Upper lobe of right lung (tissue), 1 donor: ENCODE measurements at places on chromosomes 16 and 17. TPM values are rescaled to one million over a fixed set of nuclear protein-coding genes. Genes with fewer than 3 reads are reported as not detected.

The PRDM7 gene
- total RNA-seq, result not detected

The NAGS gene
- total RNA-seq, result 7.1 TPM

DNA sequence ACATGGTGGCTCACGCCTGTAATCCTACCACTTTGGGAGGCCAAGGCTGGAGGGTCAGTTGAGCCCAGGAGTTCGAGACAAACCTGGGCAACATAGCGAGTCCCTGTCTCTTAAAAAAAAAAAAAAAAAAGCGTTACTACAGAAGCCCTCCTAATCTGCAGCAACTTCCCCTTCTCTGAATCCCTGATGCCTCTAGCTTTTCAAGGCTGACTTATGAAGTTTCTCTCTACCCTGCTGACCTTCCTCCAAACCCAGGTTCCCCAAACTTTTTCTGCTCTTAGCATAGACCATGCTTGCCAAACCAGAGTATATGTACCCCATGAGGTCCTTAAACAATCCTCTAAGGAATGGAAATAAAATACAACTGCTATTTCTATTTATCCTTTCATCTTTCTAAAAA is 16.4 kb downstream of the LYRM1 start:
- no peak for DNase-seq

DNA sequence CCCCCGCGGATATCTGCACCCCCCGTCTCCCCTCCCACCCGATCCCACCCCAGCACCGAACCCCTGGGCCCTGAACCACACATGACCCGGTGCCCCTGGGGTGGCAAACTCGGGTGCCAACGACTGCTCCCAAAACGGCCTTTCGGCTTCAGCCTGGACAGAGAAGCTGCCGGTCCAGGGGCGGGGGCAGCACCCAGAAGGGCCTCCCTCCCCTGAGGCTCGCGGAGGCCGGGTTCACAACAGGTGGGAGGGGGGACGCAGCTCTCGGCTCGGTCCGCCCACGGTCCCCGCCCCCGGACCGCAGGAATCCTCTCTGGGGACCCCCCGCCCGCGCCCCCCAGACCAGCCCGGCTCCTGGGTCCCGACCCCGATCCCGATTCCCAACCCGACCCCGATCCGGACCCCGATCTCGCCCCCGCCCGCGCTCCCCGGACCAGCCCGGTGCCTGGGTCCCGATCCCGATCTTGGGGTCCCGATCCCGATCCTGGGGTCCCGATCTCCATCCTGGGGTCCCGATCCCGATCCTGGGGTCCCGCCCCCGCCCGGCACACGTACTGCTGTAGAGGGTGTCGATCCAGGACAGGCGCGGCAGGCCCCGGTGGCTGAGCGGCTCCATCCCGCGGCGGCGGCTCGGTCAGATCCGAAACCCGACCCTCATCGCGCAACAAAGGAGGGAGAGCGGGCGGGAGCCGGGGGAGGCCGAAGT is 516 bp downstream of the ABR start:
- DNase-seq, result no peak

GRCh38 chr17:39062846-39063680 is 88.4 kb downstream of the PLXDC1 start:
- DNase-seq, result peak; percentile 13

- no peak for DNase-seq
Observed at GRCh38 chr17:50015146-50015545, 20.1 kb upstream of the DLX3 start.

- peak; percentile 85 for DNase-seq
Observed at GRCh38 chr17:17205368-17206123, 587 bp downstream of the PLD6 start.

DNA sequence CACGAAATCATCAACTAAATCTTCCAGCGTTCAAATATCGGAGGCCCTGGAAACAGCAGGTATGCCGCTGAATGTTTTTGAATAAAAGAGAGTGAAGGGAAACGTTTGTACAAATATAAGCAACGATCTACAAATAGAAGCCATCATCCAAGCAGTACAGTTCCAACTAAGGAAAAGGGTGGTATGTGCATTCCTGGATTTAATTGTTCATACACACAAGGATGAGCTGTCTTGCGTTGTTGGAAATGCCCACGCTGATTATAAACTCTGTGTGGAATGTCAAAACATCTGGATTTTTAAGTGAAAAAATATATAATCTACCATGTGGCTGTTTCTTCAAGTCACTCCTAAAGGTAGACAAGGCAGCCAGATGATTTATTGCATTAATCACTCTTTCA is 191.8 kb upstream of the HSBP1 start:
- no peak for DNase-seq

DNA sequence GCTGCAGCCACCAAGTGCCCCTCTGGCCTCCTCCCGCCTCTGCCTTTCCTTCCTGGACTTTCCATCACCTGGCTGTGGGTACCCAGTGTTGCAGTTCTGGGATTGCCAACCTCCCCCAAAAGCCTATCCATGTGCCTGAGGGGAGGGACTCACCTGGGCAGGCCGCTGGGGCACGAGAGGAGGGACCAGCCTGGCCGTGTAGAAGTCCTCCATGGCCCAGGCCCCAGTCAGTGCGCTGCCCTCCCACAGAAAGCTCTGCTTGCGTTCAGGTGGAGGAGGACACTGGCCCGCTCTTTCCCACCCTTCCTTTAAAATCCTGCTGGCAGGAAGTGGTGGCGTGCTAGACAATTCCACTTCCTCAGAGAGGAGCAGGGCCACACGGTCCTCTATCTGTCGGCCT is 14.2 kb downstream of the SLX4 start:
- DNase-seq, result peak; percentile 58

DNA sequence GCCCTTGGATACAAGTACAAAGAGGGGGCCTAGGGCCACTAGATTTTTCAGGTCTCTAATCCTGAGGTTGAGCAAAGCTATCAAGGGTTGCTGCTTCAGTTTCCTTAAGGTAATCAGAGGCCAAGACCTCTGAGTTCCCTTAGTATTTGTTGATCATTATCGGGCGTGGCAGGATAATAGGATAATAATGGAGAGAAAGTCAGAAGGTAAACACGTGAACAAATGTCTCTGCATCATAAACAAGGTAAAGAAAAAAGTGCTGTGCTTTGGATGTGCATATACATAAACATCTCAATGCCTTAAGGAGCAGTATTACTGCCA is 41.5 kb upstream of the YPEL2 start:
- DNase-seq, result no peak

DNA sequence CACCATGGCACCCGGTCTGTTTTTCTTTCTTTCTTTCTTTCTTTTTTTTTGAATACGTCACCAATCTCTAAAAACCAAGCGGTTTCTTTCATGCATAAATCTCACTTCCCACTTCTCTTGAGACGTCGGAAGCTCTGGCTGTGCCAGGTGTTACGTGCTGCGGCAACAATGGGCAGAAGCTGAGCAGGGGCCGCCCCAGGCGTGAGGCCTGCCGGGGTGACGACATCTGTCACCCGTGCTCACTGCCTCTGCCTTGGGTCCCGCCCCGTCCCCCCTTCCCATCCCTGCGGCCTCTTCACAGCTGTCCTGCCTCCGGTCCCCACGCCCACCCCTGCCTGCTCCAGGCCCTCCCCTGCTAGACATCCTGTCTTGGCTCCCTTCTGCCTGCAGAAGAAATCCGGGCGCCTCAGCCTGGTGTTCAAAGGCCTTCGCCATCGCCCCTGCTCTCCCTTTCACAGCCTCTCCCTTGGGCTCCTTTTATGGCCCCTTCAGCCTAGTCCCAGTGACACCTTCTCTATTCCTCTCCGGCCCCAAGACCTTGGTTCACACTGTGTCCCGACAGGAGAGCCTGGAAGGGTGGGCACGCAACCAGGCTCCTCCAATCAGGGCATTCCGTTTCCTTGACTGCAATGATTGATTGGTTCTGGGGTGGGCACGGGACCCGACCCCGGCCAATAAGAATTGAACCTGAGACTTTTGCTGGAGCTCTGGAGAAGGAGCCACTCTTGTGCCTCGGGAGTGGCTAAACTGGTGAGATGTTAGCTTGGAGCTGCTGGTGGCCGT is 4.8 kb downstream of the P2RX1 start:
- DNase-seq, result no peak

DNA sequence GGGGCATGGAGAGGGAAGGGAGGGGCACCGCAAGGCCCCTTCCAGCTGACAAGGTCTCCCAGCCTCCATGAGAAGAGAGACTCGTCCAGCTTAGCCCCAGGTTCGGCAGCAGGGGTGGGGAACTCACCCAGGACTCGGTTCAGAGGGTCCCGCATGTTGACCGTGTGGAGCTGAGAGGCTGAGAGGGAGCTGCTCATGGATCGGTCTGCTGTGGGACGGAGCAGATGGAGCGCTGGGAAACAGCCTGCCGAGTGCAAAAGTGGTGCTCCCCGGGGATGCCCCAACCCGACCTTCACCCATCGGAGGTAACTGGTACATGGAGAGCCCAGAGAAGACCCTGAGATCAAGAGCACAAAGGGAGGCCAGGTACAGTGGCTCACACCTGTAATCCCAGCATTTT is 4.9 kb downstream of the CSF3 start:
- no peak for DNase-seq
